Stimulated activated memory B cell treated with anti-CD40 and anti-IgM and Interleukin-4, amounts not matched to agents 10 μg/mL and 1 μg/mL and 100 μg/mL, for 72 hours (primary cell): ENCODE measurements at places on chromosomes 6 and 20.

DNA sequence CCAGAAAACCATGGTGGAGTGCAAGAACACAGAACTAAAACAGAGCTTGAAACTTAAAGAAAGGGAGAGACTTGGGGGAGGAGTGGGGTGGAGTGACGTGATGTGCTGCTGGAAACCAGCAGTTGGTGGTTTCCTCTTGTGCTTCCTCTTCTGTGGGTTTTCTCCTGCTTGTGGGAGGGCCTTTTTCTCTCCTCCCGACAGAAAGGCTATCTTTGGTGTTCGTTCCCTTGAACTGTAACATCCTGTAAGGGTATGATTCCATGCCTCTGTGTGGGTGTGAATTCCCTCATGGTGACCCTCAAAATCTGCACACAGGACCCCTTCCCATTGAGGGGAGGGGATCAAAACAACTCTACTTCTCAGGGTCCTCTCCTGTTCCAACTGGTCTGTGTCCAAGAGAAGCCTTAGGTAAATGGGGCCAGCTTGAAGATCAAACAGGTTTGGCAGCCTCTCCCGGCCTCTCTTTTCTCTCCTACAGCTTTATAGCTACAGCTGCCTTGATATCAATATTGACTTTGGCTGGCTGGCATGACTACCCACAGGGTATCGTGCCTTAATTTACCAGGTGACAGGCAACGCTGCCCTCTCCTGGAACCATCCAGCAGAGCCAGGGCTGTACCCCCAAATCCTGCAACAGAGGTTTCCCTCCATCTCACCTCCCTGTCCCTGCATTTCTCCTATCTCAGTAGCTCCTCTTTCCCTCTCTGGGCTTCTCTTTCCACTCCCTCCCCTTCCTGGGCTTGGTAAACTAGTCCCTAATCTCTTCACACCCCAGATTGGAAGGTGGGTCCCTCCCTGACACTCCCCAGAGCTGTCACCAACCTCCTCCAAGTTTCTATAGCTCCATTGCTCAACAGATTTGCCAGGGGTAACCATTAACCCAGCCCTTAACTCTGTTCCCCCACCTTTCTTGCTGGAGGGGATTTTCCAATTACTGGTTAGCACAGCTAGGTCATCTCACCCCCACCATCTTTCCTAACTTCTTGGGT is 1.5 kb upstream of the MSH5 start:
- H3K27ac ChIP-seq = peak overlapping the region; percentile 90
- H3K36me3 ChIP-seq = peaks cover 33% of the 10 kb centered on the region
- peak overlapping the region; percentile 95 for H3K4me3 ChIP-seq
- H3K4me1 ChIP-seq = peaks cover 62% of the 10 kb centered on the region
- peak; percentile 37 for ATAC-seq
- no peaks in the 10 kb centered on the region for H3K27me3 ChIP-seq

DNA sequence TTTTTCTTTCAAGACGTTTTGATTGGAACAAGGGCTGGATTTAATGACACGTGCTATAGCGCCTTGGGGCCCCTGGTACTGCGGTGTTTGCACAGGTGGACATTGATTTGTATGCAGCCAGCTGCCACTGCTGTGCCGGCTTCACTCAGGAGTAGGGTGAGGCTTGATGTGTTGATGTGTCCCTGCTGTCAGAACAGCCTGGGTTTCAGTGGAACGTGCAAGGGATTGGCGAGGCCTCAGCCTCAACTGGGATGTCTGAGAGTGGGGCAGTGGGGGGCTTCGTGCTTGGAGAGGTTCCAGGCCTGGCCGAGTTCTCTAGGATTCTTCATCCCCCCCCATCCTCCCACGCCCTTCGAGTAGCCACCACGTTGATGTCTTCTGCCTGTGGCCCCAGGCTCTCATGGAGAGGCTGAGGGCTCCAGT is 23.0 kb downstream of the PYGB start:
- H3K36me3 ChIP-seq = peaks cover 57% of the 10 kb centered on the region
- H3K27me3 ChIP-seq = no peaks in the 10 kb centered on the region
- H3K4me1 ChIP-seq = no peaks in the 10 kb centered on the region
- H3K27ac ChIP-seq = no peak overlapping the region
- no peak for ATAC-seq

GRCh38 chr6:7148100-7148822 is 40.5 kb downstream of the RREB1 start:
- ATAC-seq = no peak
- H3K36me3 ChIP-seq = peaks cover 8% of the 10 kb centered on the region
- H3K4me1 ChIP-seq = peaks cover 81% of the 10 kb centered on the region
- peak overlapping the region; percentile 82 for H3K27ac ChIP-seq
- H3K27me3 ChIP-seq = no peaks in the 10 kb centered on the region
- no peak overlapping the region for H3K4me3 ChIP-seq

GRCh38 chr20:48766961-48767960 is 60.5 kb downstream of the PREX1 start:
- peak; percentile 81 for ATAC-seq
- H3K4me1 ChIP-seq = peaks cover 87% of the 10 kb centered on the region
- H3K27ac ChIP-seq = peak overlapping the region; percentile 95
- H3K36me3 ChIP-seq = peaks cover 47% of the 10 kb centered on the region

GRCh38 chr20:56483970-56484369 is 15.5 kb downstream of the RTF2 start:
- ATAC-seq = peak; percentile 54
- peaks cover 26% of the 10 kb centered on the region for H3K4me1 ChIP-seq
- no peaks in the 10 kb centered on the region for H3K27me3 ChIP-seq
- H3K36me3 ChIP-seq = peaks cover 84% of the 10 kb centered on the region
- H3K4me3 ChIP-seq = peak overlapping the region; percentile 27

GRCh38 chr20:237489-237888 is 10.4 kb downstream of the DEFB129 start:
- H3K27ac ChIP-seq = peak overlapping the region; percentile 77
- ATAC-seq = peak; percentile 68
- H3K4me1 ChIP-seq = peaks cover 7% of the 10 kb centered on the region

DNA sequence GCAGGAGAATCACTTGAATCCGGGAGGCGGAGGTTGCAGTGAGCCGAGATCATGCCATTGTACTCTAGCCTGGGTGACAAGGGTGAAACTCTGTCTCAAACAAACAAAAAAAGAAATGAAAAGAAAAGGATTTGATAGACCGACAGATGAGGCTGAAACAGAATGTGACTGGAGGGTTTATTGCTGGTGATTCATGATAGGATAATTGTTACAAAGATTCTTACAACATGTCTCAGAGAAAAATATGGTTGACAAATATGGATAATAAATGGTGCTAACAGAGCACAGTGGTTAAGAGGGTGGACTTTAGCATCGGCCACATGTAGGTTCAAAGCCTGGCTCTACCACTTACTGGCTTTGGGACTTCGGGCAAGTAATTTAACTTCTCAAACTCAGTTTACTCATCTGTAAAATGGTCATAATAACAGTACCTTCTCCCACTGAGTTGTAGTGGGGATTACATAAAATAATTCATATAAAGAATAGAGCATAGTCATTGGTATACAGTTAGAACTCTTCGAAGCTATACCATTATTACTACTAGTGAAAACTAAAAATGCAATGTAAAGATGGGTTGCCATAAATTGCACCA is 131.9 kb downstream of the MAP3K7 start:
- H3K27me3 ChIP-seq = no peaks in the 10 kb centered on the region
- no peak for ATAC-seq
- H3K4me3 ChIP-seq = no peak overlapping the region
- H3K27ac ChIP-seq = no peak overlapping the region

DNA sequence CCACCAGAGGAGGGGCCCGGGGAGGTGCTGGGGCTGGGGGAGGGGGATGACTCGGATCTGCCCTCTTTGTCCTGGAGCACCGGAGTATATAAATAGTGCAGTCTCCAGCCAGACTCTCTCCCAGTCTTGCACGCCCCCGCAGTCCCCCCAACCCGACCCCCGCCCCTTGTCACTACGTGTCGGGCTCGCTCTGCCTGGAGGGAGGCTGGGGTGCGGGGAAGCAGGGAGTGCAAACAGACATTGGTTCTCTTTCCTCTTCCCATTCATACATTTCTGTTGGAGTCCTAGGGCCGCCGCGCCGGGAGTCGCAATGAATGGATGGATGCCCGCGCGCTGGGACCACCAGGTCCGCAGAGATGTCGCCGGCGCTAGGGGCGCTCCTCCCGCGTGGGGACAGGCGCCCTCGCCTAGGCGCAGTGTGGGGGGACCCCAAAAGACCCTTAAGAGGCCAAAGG is 179.3 kb downstream of the TBXT start:
- peaks cover 57% of the 10 kb centered on the region for H3K27me3 ChIP-seq
- H3K4me1 ChIP-seq = peaks cover 18% of the 10 kb centered on the region
- no peaks in the 10 kb centered on the region for H3K36me3 ChIP-seq
- ATAC-seq = no peak
- no peak overlapping the region for H3K4me3 ChIP-seq
- no peak overlapping the region for H3K27ac ChIP-seq

- no peak overlapping the region for H3K27ac ChIP-seq
- peaks cover 51% of the 10 kb centered on the region for H3K36me3 ChIP-seq
- H3K27me3 ChIP-seq = no peaks in the 10 kb centered on the region
- no peak overlapping the region for H3K4me3 ChIP-seq
- no peaks in the 10 kb centered on the region for H3K4me1 ChIP-seq
Measured at GRCh38 chr6:109610590-109610989, 80.4 kb downstream of the AK9 start.
